Activated T-helper 2 cell treated with anti-CD3 and anti-CD28 coated beads, Interferon-gamma antibody, Interleukin-2, Interleukin-4, amounts not matched to agents 10 μg/mL and 5 μg/mL and 100 μg/mL, durations not matched to agents 14 hours and 24 hours and 36 hours (primary cell): ENCODE measurements at places on chromosomes 1 and 21.

DNA sequence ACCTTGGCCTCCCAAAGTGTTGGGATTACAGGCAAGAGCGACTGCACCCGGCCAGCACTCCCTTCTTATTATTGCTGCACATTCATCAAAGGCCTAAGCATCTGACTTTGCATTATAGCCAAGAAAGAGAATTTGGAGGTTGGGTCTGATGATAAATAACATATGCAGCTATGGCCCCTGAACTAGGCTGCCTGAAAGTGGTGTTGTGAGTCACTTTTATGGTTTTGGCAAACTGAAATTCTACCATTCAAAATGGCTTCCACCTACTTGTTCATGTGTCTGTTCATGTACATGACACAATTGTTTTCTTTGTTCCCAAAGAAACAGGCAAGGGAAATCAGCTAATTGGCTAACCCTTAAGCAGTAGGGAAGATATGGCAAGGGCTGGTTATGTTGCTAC lies 25.0 kb upstream of the UAP1 start:
- DNase-seq: no peak

GRCh38 chr1:96291468-96291867 lies 430.1 kb upstream of the PTBP2 start:
- no peak for DNase-seq

- DNase-seq: no peak
Measured at GRCh38 chr1:169970114-169970513, 76.4 kb upstream of the SCYL3 start.

DNA sequence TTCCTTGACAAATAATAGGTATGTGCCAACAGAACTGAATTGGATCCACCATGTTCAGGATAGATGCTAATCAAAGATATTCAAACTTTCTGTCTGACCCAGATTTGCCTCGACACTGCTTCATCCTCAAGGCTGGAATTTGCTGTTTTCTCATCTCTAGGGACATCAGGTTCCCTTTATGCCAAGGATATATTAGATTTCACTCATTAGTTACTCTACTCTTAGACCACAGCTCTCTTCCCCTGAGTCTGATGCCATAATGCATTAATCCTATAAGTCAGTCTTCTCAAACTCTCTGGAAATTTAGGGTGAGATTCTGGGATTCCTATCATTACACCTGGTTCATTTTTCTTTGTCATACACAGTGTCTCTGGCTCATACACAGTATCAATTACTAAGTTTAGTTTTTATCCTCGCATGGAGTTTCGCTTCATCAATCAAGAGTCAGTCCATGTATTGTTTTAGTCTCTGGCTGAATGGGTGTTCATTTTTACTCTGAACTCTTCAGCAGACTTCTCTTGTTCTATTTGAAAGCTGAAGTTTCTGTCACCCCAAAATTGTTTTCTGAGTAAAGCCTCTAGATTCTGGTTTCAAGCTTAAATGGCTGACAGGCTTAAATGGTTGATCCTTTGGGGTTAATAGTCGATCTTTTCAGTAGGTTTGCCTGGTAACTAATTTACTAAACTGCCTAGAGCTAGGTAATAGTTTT lies 9.3 kb upstream of the DCAF6 start:
- no peak for DNase-seq

- DNase-seq: no peak
Measured at GRCh38 chr1:5947071-5947821, 45.0 kb downstream of the NPHP4 start.

- no peak for DNase-seq
Measured at GRCh38 chr1:217063172-217063908, 340.1 kb upstream of the ESRRG start.

DNA sequence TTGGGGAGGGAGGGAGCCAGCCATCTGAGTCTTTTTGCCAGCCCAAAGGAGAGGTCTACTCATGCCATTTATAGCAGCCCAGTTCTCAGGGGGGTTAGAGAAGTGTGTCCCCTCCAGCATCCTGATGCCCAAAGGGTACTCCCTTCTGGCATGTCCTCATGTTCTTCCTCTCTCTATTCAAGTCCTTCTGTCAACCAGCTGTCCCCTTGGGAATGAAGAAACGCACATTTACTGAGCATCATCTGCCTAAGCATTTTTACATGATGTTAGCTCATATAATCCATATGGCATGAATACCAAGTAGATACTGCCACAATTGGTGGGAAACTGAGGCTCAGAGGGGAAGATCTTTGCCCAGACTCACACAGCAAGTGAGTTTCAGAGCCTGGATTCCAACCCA lies 14.8 kb upstream of the TACSTD2 start:
- DNase-seq: no peak

- no peak for DNase-seq
Measured at GRCh38 chr1:181595234-181595633, 111.9 kb downstream of the CACNA1E start.

- DNase-seq: no peak
Measured at GRCh38 chr1:42888013-42888633, 41.7 kb downstream of the ZNF691 start.

- DNase-seq: no peak
Measured at GRCh38 chr1:109136766-109137165, 22.9 kb downstream of the ELAPOR1 start.

GRCh38 chr1:37998089-37998808 lies 7.1 kb downstream of the FHL3 start:
- no peak for DNase-seq

- no peak for DNase-seq
Measured at GRCh38 chr1:153277852-153278251, 18.4 kb downstream of the LORICRIN start.

- DNase-seq: no peak
Measured at GRCh38 chr1:114322734-114323133, 169.1 kb upstream of the SYT6 start.

DNA sequence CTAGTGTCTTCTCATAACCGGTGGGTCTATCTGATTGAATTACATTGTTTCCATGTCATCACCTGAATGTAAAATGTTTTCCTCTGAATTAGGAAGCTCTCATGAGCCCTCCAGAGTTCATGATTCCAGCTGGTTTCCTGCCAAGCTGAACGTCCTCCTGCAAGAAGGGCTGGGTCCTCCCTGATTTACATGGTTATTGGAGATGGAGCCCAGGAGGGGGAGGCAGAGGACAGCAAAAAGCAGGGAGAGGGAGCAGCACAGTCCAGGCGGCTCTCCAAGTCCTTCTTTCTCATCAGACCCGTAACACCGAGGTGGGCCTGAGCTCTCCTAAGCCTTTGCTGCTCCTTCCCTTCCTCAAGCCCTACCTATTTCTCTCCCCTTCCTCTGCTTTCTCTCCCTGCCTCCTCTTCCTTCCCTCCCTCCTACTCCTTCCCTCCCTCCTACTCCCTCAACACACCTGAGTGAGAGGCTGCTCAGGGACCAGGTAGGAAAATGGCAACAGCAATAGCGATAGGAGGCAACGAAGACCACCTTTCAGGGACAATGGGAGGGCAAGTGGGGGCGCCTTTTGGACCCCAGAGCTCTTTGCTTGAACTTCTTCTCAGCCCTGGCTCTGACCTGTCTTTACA lies 265.9 kb downstream of the PRDM2 start:
- DNase-seq: no peak

DNA sequence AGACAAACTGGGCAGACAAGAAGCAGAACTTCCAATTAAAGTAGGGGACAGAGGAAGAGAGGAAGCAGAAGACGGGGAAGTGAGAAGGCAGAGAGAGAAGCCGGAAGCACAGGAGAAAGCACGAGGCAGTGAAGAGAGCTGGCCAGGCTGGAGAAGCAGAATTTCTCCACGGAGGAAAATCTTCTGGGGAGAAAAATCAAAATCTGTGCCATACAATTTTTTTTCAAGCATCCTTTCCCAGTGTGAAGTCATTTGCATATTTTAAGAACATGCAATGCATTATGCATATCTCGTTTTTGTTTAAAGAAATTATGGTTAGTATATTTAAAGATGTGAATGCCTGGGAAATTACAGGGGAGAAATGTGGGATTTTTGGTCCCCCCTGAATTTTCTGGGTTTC lies 7.3 kb upstream of the CAMK2N1 start:
- DNase-seq: no peak

DNA sequence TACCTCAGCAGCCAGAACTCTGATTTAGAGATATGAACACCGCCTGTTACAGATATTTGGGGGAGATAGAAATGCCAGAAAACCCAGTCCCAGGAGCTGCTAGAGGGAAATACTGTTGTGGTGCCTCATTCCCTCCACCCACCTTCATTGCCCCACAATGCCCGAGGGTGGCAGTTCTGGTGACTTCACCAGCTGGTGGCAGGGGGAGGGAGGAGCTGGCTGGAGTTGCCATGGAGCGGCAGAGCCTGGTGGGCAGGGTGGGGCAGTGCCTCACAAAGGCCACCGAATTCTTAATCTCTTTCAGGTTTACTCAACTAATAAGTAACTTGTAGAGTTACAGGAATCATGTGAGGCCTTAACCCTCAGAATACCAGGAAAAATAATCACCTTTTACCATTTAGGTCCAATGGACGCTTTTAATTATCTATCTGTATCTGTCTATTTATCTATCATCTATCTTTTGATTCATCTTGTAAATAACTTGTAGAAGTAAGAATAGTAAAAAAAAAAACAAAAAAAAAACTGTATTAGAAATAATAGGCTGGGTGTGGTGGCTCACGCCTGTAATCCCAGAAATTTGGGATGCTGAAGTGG lies 11.7 kb upstream of the S100A11 start:
- DNase-seq: no peak

DNA sequence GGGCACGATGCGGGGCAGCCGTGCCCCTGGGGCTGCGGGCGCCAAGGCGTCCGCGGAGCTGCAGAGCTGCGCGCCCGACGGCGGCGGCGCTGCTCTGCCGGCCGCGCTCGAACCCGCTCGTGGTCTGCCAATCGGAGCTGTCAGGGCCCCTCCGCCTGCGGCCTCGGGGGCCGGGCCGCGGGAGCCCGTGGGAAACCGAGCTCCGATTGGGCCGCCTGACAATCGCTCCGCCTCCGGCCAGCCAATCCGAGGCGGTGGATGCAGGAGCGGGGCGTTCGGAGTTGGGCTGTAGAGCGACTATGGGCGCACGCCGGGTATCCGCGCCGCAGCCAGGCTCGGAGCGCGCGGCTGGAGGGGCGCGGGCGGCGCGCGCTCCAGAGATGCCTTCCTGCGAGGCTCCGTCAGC lies 100.5 kb upstream of the SOD1 start:
- DNase-seq: peak; percentile 92

GRCh38 chr1:76857138-76857537 lies 10.1 kb upstream of the ST6GALNAC5 start:
- DNase-seq: no peak

DNA sequence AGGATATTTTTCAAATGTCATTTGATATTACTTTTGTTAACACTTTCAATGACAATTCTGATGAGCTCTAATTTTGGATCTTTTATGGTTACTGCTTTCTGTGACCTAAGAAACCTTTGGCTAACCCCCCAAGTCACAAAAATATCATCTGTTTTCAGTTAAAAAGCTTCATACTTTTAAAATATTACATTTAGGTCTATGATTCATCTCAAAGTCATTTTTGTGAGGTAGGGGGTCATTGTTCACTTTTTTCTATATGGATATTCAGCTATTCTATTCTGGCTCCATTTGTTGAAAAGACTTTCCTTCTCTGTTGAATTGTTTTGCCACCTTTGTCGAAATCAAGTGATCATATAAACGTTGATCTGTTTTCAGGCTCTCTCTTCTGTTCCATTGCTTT lies 44.8 kb downstream of the UCHL5 start:
- DNase-seq: no peak

GRCh38 chr1:243727503-243728203 lies 122.4 kb downstream of the AKT3 start:
- no peak for DNase-seq

DNA sequence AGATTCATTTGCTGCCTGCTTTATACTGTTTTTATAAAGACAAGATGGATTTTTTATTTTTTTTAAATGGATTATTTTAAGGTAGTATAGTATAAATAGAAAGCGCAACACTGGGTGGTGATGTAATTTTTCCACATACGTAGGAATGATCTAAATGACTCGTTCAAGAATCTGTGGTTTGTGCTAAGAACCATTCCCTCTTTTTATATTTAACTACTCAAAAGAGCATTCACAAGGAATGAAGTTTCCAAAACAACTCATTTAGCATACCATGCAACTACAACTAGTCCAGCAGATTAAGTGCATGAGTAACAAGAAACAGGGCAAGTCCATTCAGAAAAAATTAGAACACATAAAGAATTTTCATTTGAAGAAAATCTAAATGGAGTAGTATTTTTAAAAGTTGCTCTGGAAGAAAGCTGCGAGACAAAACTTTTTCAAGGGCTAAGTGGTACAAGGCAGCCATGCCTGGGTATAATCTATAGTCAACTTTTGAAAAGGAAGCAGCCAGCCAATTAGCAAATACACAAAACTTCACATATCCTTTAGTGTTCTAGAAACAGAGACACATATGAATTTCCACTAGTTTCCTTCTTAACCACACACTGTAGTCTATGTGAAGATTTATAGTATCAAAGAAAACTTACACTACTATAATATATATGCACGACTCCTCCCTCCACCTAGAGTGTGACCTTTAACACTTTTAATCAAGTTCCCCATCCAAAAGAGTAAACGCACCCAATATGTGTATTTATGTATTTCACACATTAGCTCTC lies 23.4 kb downstream of the GTF2B start:
- DNase-seq: no peak

- no peak for DNase-seq
Measured at GRCh38 chr1:225668222-225668621, 15.3 kb upstream of the ENAH start.

DNA sequence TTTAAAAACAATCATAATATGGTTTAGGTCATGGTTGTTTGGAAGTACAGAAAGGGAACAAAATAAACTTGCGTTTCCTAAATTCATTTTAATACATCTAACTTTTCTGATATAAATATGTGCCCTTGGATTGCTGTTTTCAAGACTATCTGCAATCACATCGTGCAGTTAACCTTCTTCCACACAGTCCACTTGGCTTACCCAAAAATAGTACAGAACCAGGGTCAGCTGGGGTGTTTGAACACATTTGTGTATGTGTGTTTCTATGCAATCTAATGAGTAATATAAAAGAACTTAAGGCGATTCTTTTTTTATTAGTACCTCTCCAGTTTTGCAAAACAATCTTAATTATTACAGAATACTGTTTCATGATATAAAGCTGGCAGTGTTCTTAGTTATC lies 19.9 kb downstream of the SAMSN1 start:
- DNase-seq: no peak
